ENCODE measurements at places on chromosomes 4 and X.

GRCh38 chr4:67885762-67886161 lies 2.0 kb upstream of the TMPRSS11D start:
- no peak for DNase-seq

DNA sequence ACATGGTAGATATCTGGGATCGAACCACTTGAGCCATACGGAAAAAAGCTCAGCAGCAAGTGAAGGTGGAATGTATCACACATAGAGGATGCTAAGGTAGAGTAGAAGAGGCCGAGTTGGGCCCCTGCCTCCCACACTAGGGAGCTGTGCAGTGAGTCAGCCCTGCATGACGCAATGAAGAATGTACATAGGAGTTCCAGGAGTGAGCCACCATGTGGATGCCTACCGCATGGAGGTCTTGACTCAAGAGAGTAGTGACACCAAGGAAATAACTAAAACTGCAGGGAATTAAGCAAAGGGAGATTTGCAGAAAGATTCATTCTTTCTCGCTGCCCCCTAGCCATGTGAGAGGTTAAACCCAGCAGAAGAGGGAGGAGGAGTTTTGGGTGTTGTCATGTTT lies 389.6 kb upstream of the IGFBP7 start:
- DNase-seq = no peak

DNA sequence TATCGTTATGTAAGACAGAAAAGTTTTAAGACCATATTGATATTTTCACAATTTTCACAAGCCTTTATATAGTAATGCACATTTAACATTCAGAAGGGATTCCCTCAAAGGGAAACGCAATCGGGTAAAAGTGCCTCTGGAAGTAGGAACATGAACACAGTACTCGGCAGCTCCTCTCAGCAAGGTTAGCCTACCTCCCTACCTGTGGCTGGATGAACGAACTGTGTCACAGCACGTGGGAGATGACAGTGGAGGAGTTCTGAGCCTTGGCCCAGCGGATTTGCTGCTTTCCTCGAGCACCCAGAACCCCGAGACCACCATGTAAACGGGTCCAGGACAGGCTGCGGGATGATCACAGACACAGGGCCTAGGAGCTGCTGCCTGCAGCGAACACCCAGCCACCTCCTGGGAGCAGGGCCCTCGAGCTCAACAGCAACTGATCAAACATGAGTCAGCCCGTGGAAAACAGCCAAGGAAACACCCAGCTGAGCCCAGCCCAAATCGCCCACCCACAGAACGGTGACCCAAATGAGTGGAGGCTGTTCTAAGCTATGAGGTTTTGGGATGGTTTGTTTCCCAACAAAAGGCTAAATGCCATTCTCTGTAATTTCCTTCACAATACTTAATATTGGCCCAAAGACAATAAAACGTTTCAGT lies 30.4 kb downstream of the FAT1 start:
- DNase-seq = no peak

GRCh38 chr4:35493977-35494376 lies 750.3 kb downstream of the ARAP2 start:
- DNase-seq = no peak

- no peak for DNase-seq
These were observed 56.3 kb upstream of the HPSE start for GRCh38 chr4:83390944-83391343.

DNA sequence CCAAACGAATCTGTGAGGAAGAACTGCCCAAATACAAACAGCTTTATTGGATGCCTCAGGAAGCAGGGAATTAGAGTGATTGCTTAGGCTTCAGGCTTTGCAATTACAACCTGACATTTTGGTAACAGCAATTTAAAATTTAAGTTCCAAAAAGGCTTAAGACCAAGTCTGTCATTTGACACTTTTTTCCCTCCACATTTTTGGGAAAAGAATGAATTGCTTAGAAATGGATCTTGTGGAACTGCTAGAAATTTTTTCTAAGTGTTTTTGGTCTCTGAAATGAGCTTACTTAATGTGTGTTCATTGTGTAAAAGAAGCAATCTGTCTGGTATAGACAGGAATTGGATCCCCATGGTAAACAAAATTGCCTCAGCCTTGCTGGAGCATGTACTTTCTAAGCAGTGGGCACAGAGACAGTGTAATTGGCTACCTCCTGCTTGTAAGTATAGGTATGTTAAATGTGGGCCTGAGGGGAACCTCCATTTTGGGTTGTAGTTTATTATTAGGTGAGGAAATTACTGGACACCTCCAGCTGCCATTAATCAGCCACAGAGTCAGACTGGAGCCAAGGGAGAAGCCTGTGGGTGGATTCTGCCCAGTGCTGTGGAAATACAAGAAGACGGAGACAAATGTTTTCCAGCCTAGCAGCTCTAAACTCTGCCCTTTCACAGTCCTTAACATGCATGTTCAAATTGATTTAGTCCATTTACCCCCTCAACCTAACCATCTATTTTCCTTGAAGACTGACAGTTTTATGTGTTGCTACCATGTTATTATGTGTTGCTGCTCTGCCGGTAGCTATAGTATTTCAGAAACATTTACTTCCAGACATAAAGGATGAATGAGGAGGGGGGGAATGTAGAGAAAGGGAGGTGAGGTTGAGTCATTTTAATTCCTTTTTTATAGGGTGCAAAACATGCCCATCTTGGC lies 473.0 kb downstream of the SPRY1 start:
- no peak for DNase-seq

Measured in amygdala (tissue), 56 donors.